ENCODE measurements at places on chromosomes 6 and 20.
A peak's percentile ranks its signal among the peaks of the same experiment; 100 is the strongest.

DNA sequence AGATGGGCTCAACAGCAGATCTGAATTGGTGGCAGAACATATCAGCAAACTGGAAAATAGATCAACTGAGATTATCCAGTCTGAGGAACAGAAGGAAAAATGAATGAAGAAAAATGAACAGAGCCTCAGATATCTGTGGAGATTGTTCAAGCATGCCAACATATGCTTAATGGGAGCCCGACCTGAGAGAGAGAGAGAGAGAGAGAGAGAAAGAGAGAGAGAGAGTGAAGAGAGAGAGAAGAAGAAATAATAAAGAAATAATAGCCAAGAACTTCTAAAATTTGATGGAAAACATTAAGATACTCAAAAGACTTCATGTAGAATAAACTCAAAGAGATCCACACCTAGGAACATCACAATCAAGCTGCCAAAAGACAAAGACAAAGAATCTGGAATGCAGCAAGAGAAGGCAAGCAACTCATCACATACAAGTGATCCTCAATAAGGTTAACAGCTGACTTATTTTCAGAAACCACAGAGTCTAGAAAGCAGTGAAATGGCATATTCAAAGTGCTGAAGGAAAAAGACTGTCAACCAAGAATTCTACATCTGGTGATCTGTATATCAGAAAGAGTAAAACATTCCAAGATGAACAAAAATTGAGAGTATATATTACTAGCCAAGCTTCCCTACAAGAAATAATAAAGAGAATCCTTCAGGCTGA lies 97.2 kb downstream of the MYLK4 start:
- no peak for DNase-seq

GRCh38 chr20:12936020-12936419 lies 72.8 kb upstream of the SPTLC3 start:
- DNase-seq, result no peak

- DNase-seq, result no peak
These were observed 30.7 kb downstream of the ASIP start for GRCh38 chr20:34271956-34272355.

GRCh38 chr6:100464162-100464851 lies 414 bp downstream of the SIM1 start:
- no peak for DNase-seq

- no peak for DNase-seq
These were observed 3.0 kb upstream of the HUS1B start for GRCh38 chr6:659716-660581.

DNA sequence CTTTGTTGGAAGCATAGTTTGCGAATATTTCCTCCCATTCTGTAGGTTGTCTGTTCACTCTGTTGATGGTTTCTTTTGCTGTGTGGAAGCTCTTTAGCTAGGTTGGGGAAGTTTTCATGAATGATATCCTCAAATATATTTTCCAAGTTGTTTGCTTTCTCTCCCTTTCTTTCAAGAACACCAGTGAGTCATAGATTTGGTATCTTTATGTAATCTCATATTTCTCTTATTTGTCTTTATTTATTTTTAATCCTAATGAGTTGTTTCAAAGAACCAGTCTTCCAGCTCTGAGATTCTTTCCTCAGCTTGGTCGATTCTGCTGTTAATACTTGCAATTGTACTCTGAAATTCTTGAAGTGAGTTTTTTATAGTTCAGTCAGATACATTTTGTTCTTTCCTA lies 628.0 kb upstream of the ID4 start:
- no peak for DNase-seq

DNA sequence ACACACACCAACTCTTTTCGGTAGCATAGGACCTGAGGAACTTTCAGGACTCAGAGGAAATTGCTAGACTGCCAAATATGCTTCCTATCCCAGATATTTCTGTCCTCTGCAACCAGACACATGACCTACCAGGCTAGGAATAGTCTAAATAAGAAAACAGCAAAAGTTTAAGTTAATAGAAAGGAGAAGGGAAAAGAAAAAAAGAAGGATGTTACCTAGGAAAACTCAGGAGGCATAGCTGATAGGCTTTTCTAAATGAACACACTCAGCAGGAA lies 74.6 kb downstream of the MAP3K5 start:
- peak; percentile 82 for DNase-seq

DNA sequence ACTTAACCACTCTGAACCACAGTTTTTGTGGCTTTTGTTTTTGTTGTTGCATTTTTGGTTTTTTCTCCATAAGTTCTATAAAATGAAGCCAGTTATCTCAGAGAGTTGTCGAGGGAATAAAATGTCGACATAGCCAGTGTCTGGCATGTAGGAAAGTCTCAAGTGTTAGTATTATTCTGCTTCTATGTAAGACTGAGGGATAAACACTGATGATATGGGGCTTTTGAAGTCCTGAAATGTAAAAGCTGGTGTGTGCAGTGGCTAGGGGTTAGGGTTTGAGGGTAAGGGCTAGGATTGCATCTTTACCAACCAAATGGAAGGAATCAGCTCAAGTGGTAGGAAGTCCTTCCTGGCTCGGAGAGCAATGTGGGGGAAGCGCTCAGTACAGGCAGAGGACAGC lies 59.2 kb downstream of the DAAM2 start:
- DNase-seq, result no peak

- no peak for DNase-seq
These were observed 289.2 kb upstream of the CNR1 start for GRCh38 chr6:88455317-88455716.

- DNase-seq, result peak; percentile 96
These were observed 154.0 kb downstream of the JARID2 start for GRCh38 chr6:15399641-15400470.

GRCh38 chr6:118981884-118982574 lies 47.1 kb upstream of the MCM9 start:
- no peak for DNase-seq

DNA sequence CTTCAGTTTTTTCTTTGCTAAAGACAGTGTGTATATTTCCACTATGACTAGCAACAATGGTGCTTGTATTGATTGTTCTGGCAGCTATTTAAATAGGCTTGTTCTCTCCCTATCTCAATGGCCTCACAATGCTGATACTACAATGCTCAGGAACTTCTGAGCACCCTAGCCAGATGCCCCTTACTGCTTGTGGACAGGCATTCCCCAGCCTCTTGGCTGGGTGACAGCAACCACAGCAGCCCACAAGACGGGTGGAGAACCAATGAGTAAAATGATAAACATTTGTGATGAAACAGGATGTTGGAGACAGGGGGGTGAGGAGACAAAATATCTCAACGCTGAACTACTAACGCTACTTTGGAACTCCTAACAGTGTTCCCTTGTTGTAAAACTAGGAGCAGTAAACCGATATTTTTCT lies 42.3 kb downstream of the HIVEP2 start:
- DNase-seq, result peak; percentile 46

- no peak for DNase-seq
These were observed 71.3 kb upstream of the TNFRSF21 start for GRCh38 chr6:47381036-47381435.

GRCh38 chr6:158819213-158819976 lies at the start of gene EZR:
Gene EZR (minus strand): TSS chr6:158819368. CDS start chr6:158818093, 1,275 bp downstream.
- DNase-seq, result peak; percentile 85

DNA sequence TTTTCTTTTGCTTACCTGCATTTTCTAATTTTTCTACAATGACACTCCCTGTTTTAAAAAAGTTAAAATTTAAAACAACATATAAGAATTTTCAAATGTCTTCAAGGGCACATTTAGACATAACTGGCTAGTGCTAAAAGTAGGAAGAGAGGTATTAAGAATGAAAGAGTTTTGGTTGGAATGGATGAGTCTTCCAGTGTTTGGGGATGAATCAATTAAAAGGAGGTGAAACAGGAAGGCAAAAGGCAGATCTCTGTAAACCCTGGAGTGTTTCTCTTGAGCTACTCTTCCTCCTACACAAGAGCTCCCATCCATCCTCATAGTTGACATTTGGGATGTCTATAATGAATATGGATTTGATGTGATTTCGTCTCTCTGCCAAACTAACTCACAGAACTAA lies 238.5 kb upstream of the SUPT3H start:
- no peak for DNase-seq

GRCh38 chr20:63968928-63969760 lies 586 bp downstream of the ZNF512B start:
- DNase-seq, result peak; percentile 55

- DNase-seq, result peak; percentile 15
These were observed 269.4 kb upstream of the CDYL start for GRCh38 chr6:4506792-4507191.

- no peak for DNase-seq
These were observed 266.7 kb upstream of the CDYL start for GRCh38 chr6:4509506-4509905.

DNA sequence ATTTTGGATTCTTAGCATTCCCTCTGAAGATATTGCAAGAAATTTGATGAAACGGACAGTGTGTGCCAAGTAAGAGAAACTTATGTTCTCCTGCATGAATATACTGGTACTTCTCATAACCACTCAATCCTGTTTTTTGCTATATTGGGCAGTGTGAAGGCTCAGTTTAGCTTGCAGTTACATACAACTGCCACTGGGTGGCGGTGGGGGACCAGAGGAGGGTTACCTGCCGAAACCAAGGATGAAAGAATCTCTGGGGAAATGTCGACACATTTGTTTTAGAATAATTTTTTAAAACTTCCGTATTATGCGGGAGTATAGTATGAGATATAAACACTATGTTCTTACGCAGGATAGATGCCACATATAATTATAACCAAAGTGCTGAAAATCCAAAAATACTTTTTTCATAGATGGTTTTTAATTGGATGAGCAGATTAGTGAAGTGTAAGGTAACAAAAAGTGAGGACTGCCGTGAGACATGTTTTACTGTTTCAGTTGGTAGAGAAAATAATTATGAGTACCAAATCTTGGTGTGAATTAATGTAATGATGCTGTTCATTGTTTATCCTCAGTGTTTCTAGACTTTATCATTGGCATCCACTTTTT lies 9.7 kb downstream of the TRMT11 start:
- peak; percentile 71 for DNase-seq

GRCh38 chr20:48648482-48649051 lies 179.2 kb downstream of the PREX1 start:
- DNase-seq, result no peak

DNA sequence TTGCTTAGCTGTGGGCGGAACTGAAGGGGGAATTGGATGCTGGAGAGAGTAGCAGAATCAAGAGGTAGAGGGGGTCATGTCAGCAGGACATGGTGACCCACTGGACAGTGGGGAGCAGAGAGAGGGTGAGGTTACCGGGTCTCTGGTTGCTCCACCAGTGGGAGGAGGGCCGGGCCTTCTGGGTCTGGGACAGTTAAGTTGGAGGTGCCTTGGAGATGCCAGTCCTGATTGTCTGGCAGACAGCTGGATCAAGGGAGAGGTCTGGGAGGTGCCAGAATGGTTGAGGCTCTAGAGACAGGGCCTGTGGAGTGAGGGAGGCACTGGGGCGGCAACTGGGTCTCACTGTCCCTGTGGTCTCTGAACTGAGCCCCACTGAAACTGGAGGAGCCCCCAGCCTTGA lies 24.6 kb downstream of the MANBAL start:
- DNase-seq, result no peak

DNA sequence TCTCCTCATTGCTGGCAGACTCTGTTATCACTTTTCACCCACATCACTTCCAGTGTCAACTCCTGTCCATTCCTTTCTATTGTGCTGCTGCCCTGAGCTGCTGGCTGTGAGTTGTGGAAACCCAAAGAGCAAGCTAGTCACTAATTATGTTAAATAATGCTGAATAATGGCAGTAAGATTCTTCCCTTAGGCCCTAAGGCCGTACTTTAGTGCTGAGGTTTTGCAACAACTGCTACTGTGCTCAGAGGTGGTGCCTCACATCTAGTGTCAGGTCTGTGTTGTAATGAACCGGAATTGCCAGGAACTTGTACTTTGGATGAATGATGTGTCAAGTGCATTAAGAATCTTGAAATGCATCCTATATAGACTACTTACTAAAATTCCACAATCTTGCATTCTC lies 372.2 kb upstream of the RNF217 start:
- DNase-seq, result no peak

DNA sequence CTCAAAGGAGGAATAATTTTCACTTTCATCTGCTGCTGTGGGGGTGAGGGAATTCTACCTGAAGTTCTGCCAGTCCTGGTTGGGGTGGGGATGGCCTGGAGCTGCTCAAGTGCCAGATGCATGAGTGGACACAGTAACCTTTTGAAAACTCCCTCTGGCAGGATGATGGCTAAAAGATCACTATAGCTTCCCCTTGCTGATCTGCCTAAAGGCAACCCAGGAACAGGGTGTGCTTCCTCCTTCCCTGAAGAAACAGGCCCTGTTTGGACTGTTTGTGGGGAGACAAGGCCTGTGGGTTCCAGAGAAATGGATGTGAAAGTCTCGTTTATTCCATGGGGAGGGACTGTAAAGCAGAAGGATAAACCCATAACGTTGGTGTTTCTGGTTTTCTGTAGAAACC lies 176.9 kb downstream of the DTNBP1 start:
- no peak for DNase-seq

DNA sequence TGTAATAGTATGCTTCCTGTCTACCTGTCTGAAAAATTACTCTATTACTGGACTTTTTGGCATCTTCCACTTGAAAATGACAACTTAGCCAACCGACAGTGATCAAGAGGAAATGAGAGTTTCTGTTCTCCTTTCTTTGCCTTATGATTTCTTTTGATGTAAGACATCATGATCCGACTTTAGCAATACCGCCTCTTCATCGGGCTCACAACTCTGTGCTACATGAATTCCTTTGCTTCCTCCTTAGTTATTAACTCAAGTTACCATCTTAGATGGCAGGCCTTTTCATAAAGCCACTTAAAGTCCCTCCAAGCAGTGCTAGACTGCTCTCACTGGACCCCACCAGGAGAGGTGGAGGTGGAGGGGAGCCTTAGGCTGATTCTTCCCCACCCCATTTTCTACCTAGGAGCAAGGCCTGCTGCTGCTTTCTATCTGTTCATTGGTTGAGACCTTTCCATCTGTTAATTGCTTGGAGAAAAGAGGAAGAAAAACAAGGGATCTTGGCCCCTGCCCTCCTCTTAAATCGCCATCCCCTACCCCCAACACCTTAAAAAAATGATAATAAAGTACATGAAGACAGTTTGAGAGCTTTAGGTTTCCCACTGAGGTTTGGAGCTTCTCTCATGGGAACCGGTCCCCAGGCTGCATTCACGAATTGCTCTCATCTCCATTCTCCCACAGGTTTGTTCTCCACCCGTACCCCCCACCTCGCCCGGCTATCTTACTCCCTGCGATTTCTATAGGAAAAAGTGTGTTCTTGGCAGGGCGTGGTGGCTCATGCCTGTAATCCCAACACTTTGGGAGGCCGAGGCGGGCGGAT lies 21.6 kb upstream of the MCM3 start:
- DNase-seq, result peak; percentile 58

DNA sequence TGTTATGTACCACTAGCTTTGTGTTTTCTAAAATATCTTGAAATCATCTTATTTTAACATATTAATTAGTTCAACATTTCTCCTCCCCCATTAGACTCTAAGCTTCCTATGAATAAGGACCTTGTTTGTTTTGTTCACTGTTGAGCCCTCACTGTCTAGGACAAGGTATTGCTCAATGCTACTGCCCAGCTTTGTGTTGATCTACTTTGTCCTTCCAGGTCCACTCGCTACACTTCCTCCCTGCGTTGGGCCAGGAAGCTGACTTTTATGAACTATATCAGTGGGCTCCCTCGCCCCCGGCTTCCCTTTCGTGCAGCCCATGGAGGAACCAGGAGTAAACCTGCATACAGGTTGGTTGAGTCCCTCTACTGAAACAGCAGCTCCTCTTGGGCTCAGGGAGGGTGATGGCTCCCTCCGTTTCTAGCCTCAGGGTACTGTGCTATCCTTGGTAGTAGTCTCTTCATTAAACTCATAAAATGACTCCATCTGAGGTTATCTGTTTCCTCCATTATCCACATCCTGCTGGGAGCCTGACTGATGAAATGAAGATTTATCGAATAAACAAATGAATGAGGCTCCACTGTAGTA lies 272.5 kb downstream of the CLIC5 start:
- no peak for DNase-seq

Measured in muscle of leg (tissue), 16 donors.